ENCODE measurements at places on chromosomes 7 and 10.

DNA sequence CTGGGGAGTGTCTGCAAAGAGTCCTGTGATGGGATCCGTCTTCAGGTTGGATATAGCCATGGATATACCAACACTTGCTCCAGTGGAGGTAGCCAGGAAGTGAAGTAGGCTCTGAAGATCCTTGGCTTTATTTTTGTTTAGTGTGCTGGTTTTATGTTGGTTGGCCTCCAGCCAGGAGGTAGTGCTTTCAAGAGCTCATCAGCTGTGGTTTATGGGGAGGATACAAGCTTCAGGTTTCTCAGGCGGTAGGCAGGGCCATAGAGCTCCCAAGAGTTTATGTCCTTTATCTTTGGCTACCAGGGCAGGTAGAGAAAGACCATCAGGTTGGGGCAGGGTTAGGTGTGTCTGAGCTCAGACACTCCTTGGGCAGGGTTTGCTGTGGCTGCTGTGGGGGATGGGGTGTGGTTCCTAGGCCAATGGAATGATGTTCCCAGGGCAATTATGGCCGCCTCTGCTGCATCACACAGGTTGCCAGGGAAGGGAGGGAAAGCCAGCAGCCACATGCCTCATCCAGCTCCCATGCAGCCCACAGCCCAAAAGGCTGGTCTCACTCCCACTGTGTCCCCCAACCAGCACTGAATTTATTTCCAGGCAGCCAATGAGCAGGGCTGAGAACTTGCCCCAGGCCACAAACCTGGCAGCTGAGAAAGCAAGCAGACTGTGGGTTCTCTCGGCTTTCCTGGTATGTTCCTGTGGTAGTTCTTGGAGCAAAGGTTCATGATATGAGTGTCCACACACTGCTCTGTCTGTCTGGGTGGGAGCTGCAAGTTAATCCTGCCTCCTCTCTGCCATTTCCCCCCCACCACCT lies 67.0 kb upstream of the PRLHR start:
- no peak for DNase-seq

- DNase-seq: no peak
Measured at GRCh38 chr7:105199386-105199785, 185.4 kb downstream of the KMT2E start.

- DNase-seq: no peak
Measured at GRCh38 chr10:100890141-100890672, 22.6 kb upstream of the SLF2 start.

DNA sequence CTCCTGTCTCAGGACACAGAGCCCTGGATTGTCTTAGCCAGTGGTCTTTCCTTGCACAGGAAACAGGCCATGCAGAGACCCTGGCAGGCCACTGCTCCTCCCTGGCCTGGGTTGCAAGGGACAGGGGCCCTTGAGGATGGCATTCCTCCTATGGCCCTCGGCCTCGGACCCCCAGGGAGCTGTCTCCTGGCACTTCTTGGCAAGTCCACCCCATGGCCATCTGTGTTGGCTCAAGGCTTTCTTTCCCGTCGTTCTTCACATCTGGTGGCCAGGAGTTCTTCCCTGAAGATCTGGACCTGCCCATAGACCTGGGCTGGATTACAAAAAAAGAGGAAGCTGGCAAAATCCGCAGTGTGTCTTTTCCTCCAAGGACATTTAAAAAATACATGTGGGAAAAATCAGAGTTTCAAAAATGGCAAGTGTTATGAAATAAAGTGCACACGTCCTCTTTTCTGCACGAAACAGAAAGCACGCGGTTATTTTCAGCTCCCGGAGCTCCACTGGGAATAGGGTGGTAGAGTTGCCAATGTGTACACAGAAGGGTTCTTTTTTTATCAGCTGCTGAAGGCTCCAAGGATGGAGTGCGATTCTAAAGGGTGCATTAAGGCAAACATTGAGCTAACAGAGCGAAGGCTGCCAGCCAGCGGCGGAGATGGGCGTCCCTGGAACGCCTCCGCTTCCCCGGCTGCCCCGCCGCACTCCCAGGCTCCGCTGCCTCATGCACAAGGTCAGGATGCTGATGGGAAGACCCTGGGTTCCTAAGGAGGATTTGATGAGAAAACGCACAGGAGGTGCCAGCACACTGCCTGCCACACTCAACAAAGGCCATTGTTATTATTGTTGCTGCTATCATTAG lies 62.8 kb upstream of the FAM20C start:
- DNase-seq: no peak
